ENCODE measurements at places on chromosomes 6 and 20.

GRCh38 chr6:149060300-149060984 lies 257.1 kb upstream of the TAB2 start:
- no peak overlapping the region for H3K4me3 ChIP-seq
- no peaks in the 10 kb centered on the region for H3K36me3 ChIP-seq
- H3K27ac ChIP-seq, result no peak overlapping the region
- no peaks in the 10 kb centered on the region for H3K27me3 ChIP-seq
- no peak for DNase-seq

- no peaks in the 10 kb centered on the region for H3K36me3 ChIP-seq
- H3K4me3 ChIP-seq, result no peak within 1 kb of the TSS
- H3K27ac ChIP-seq, result no peak within 1 kb of the TSS
- H3K27me3 ChIP-seq, result peaks cover 50% of the 10 kb centered on the region
- H3K4me1 ChIP-seq, result no peaks in the 10 kb centered on the region
Observed at GRCh38 chr6:30113003-30113759, at the start of gene TRIM31. Gene TRIM31 (minus strand): TSS chr6:30113090. CDS start chr6:30112805, 285 bp downstream.

GRCh38 chr6:70527071-70527737 lies 39.5 kb upstream of the SDHAF4 start:
- no peak overlapping the region for H3K27ac ChIP-seq
- no peak overlapping the region for H3K4me3 ChIP-seq
- DNase-seq, result peak; percentile 20
- no peaks in the 10 kb centered on the region for H3K27me3 ChIP-seq
- H3K4me1 ChIP-seq, result no peaks in the 10 kb centered on the region

DNA sequence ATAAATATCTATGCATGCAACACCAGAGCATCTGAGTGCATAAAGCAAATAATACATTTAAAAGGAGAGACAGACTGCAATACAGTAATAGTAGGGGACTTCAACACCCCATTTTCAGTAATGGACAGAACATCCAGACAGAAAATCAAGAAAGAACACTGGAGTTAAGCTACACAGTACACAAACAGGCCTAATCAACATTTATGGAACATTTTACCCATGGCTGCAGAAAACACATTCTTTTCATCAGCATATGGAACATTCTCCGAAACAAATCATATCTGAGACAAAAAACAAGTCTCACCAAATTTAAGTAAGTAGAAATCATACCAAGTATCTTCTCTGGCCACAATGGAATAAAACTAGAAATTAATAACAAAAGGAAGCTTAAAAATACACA lies 50.5 kb downstream of the REV3L start:
- no peak for DNase-seq
- no peaks in the 10 kb centered on the region for H3K27me3 ChIP-seq
- no peak overlapping the region for H3K4me3 ChIP-seq
- H3K36me3 ChIP-seq, result no peaks in the 10 kb centered on the region

DNA sequence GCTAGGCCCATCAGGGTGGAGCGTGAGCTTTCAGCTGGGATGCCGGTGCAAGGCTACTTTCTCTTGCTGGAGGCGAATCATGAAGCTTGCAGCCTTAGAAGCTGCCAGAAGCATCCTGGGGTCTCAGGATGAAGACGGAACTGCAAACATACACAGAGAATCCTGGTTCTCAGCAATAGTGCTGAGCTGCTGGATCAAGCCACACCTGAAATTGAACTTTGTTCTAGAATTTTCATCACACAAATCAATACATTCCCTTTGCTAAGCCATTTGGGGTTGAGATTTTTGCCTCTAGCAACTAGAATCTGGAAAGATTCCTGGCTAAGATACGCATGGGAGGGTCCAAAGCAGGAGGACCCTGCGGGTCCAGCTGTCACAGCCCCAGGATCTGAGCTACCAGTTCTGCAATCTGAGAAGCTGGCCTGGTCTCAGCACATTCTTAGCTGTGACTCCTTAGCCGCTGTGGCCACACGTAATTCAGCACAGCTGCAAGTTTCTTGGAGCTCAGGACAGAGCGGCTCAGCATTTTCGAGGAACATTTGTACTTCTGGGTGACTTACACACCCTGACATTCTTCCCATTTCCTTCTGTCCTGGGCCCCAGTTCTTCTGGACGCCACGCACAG lies 6.6 kb upstream of the ARFGAP1 start:
- no peak overlapping the region for H3K4me3 ChIP-seq
- peak; percentile 84 for DNase-seq
- no peak overlapping the region for H3K27ac ChIP-seq
- no peaks in the 10 kb centered on the region for H3K36me3 ChIP-seq
- no peaks in the 10 kb centered on the region for H3K4me1 ChIP-seq
- peaks cover 8% of the 10 kb centered on the region for H3K27me3 ChIP-seq

GRCh38 chr6:144259986-144260385 lies 25.1 kb upstream of the UTRN start:
- DNase-seq, result peak; percentile 54
- H3K36me3 ChIP-seq, result no peaks in the 10 kb centered on the region
- peaks cover 35% of the 10 kb centered on the region for H3K4me1 ChIP-seq
- H3K4me3 ChIP-seq, result no peak overlapping the region
